ENCODE measurements at places on chromosomes 12 and 14.

- no peak for DNase-seq
These were observed 318.4 kb downstream of the RAD51B start for GRCh38 chr14:68137704-68138619.

- DNase-seq, result no peak
These were observed 90.3 kb downstream of the IGF1 start for GRCh38 chr12:102390068-102390467.

DNA sequence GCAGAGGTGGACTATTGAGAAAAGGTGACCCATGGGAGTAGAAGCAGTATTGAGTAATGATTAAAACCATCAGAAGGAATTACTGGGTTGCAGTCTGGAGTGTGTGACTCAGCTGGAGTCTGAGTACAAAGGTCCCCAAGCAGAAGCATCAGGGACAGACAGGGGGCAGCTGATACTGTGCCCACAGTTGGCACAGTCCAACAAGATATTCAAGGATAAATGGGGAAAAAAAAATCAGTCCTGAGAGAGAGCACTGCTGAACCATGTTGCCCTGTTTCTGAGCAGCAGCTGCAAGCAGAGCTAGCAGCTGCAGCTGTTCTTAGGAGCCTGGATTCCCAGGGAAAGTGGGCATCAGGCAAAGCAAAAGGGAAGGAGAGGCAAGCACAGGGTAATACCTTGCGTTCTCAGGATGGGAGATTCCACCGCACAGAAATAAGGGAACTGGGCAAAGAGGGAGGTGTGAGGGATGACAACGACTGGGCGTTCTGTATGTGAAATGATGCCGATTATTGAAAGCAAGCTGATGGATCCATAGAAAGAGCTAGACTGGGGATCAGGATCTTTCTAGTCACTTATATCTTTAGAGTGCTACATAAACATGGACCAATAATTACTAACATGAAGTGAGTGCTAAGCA, 17.7 kb downstream of the NEUROD4 start:
- no peak for DNase-seq

- DNase-seq, result no peak
These were observed 11.7 kb downstream of the RPS26 start for GRCh38 chr12:56053407-56053893.

GRCh38 chr12:2324387-2324786, 271.6 kb downstream of the CACNA1C start:
- no peak for DNase-seq

DNA sequence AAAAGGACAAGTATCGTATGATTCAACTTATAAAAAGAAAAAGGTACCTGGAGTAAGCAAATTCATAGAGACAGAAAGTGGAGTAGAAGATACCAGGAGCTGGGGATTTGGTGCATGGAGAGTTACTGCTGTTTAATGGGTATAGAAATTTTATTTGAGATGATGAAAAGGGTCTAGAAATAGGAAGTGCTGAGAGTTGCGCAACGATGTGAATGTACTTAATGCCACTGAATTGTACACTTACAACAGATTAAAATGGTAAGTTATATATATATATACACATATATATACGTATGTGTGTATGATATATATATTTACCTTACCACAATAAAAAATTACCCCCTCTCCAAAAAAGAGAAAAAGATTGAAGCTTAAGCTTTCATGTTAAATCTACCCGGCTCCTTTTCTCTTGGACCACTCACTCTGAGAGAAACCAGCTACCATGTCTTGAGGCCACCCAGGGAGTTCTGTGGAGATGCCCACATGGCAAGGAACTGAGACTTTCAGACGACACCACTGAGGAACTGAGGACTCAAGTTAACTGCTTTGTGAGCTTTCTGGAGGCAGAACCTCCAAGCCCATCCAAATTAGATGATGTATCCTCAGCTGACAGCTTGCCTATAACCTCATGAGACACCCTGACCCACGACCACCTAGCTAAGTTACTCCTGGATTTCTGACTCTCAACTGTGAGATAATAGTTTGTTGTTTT, 130.0 kb upstream of the BTG1 start:
- no peak for DNase-seq

GRCh38 chr12:23014749-23015148, 389.8 kb downstream of the ETNK1 start:
- no peak for DNase-seq

DNA sequence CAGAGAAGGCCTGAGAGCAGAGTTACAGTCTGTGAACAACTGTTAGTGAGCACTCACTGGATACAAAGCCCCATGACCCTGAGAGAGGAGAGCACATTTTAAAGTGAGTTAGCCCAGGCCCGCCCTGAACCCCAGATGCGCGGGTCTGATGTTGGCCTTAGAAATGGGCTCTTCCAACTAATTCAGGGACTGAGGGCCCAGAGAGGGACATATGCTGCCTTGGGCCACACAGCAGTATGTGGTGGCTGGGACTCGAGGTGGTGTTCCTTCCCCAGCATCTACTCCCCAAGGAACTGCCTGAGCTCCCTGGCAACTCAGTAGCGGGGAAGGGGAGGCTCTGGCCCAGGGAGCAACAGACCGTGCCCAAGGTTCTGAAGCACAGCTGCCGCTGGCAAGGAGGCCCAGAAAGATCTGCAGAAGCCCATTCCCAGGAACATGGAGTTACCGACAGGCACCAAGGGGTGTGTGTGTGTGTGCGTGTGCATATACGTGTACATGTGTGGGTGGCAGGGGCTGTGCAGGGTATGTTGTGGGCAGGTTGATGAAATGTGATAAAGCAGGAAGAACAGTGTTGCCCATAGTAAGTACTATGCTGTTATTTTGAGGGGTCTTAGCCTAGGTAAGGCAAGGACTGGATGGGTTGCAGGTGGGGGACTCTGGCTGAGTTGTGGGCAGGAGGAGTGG, 40.5 kb downstream of the KRT80 start:
- DNase-seq, result no peak

DNA sequence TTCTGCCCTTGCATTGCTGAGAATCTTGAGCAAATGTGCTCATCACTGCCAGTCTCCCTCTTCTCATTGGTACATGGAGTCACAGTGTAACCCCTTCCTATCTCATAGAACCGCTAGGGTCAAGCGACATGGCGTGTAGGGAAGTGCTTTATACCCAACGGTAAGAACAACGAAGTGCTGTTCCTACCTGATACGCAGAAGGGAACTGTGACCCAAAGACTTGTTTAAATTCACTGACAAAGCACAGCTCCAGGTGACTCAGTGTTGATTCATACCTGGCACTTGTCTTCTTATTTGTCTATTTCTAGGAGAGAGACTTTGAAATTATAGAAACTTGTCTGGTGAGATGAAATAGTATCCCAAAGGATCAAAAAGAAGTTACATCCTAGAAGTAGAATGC, 53.7 kb downstream of the FBXL14 start:
- DNase-seq, result no peak

- no peak for DNase-seq
These were observed 57.7 kb downstream of the ARF6 start for GRCh38 chr14:49950275-49951228.

GRCh38 chr14:70156592-70156991, 32.2 kb downstream of the SLC8A3 start:
- no peak for DNase-seq

DNA sequence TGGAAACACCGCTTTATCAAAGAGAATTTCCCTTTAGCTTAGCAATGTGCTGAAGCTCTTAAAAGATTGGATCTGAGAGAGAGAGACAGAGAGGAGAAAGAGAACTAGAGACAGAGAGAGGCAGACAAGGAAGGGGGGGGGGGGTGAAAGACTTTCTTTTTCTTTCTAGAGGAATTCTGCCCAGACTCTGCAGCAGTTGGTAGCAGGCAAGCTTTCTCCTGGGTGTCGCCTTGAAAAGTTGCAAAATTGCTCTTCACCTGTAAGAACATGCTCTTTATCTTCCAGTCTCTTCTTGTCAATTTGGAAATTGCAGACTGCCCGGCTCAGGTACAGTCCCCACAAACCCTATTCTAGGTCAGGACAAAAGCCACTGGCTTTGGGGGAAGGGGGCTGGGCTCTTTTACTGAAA, 2.9 kb upstream of the OTX2 start:
- DNase-seq, result no peak

DNA sequence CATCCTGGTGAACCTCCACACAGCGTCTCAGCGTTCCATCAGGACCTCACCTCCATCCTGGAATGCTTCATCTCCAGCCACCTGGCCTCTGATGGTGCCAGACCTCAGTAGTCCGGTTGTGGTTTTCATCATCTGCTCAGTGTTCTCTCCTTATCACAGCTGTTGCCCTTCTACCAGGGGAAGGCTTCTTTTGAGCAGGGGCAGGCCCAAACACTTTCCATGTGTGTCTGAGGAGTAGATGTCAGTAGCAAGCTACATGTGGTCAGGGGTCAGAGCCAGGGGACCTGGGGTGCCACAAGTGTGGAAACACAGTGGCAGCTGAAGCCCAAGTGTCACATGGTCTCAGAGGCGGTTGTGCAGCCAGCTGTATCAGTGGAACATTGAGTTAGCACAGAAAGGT, 30.2 kb upstream of the FGD4 start:
- no peak for DNase-seq

GRCh38 chr14:76589246-76589645, 172.0 kb upstream of the VASH1 start:
- no peak for DNase-seq

DNA sequence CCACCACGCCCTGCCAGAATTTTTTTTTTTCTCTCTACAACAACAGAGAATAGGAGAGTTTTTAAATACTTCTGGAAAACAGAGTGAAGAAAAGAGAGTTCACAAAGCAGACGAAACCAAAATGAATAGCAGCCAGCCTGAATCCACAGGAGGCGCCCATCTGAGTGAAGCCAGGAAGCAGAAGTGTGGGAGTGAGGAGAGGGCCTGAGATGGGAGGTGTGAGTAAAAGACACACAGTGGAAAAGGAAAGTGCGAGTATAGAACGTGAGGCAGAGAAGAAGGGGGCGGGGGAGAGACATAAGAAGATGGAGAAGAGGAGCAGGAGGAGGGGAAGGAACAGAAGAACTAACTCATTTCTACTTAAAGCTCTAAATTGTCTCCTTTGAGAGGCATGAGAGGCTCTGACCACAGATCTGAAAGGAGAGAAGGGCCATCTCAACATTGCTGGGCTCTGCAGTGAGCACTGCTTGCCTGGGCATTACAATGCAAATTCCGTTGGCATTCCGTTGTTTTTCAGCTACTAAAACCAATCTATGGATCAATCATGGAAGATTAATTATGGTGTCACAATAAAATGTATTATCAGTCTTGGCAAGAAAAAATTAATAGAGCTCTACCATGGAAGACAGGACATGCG, 140.1 kb upstream of the CPSF6 start:
- DNase-seq, result no peak

DNA sequence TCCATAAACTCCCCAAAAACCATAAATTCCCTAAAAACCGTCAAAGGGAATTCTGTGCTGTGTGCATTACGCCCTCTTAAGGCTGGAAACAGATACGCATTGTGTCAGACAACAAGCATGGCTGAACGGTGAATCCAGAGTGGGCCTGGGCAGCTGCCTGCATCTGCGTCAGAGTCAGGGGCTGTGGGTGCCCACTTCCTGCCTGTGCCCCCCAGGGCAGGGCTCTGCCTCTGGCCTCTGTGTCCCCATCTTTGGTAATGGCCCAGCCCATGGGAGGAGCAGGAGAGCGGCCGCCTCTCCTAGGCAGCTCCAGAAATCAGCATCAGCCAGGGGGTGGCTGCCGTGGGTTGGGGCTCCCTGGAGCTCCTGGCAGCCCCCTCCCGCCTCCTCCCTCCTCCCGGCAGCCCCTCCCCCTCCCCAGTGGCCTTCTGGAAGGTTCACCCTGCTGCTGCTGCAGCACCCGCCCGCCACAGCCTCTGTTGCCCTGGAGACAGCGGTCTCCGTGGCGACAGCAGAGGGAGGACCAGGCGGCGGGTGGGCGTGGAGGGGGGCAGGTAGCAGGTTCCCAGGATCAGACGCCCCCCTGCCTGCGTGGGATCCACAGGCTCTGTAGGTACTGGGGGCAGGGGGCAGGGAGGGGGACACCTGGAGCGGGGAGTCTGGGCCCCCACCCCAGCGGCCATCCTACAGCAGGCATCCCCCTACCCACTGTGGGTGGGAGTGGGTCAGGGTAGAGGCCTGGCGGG, 5.9 kb downstream of the MMP17 start:
- DNase-seq, result no peak

DNA sequence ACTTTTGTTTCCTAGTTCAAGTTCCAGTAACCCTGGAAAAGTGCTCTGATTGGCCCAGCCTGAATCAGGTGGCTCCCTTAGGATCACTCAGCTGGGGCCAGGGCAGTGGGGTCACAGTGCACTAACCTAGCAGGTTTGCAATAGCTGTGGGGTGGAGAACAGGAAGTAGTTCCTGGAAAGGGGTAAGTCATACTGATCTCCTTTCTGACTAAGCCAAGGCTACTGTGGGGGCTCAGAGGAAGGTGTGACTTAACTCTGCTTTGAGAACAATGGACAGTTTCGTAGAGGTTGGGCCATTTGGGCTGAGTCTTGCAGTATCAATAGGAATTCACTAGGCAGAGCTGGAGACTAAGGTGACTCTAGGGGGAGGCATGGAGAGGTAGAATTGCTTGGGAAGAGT, 89.4 kb downstream of the KIF26A start:
- DNase-seq, result no peak

DNA sequence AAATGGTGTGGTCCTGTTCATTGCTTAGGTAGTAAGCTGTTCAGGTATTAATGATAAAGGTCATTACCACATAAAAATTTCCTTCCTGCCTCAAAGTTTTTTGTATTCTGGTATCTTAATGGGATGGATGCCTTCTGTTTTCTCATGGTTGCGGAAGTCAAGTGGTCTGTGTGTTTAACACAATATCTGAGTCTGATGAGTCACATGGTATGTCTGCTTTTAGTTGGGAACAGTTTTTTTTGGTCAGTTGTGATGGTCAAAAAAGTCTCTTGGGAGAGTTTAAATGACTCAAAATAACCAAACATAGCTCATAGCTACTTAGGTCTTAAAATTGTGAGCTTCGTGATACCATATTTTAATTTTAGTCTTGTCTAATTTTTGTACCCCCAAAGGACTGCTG, 40.7 kb downstream of the STK38L start:
- peak; percentile 90 for DNase-seq

GRCh38 chr12:110668480-110669192, 20.3 kb downstream of the HVCN1 start:
- DNase-seq, result no peak

DNA sequence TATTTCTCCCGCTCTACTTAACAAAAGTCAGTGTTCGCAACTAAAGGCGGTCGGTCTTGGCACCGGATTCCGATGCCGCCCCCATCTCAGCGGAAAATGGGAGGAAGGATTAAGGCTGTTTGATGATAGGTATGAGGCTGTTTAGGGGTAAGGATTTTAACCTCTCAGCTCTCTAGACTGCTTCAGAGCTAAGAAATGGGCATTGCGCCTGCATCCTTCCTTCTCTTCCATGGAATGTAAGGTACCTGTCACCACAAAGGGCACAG, 1.4 kb downstream of the COCH start:
- DNase-seq, result no peak

DNA sequence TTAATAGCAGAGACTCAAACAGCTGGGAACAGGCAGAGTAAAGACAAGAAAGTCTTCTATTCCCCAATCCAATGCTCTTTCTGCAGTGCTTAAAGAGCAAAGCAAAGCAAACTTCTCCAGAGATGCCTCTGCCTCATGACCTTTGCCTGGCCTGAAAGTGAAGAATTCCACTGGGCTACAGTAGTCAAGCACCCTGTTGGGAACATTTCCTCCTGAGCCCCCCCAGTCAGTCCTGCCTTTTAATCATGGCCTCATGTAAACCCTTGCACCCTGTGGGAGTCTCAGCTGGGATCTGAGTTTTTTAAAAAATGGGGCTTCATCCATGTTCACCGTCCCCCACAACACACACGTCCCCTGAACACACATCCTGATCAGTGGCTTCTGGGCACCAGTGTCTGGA, 62.7 kb upstream of the TSPAN11 start:
- no peak for DNase-seq

- no peak for DNase-seq
These were observed 13.0 kb downstream of the SLC25A3 start for GRCh38 chr12:98606359-98606988.

GRCh38 chr14:74562515-74563232, 49.4 kb downstream of the LTBP2 start:
- DNase-seq, result no peak
